ENCODE measurements at places on chromosomes 2 and 18. TPM values are rescaled to one million over a fixed set of nuclear protein-coding genes. Genes with fewer than 3 reads are reported as not detected.

- DNase-seq, result no peak
Observed at GRCh38 chr18:48860269-48861180, 90.2 kb downstream of the SMAD7 start.

- no peak for DNase-seq
Observed at GRCh38 chr2:120315367-120316033, 30.4 kb upstream of the INHBB start.

GRCh38 chr2:112035786-112036185, 19.3 kb upstream of the TMEM87B start:
- no peak for DNase-seq

DNA sequence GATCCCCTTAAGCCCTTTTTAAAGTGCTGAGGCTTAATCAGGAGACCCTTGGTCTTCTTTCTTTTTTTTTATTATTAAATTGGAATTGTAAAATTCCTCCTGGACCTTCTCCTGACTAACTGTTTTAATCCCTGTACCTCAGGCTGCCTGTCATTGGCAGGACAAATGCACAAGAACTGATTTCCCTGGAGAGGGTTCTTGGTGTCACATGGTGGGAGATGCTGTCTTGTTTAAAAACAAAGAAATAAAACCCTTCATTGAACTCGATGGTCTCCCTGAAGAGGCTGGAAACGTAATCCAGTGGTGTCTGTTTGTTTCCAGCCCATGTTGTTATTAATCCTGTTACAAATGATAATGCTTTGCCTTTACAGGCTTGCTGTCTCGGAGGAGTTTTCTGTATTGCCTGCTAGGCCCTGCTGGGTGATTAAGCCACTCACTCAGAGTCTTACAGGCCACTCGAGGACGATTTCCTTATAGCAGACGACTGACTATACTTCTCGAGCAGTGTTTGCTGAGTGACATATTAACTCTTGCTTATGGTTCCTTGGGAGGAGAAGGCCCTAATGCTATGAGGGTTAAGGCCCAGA, 100.5 kb upstream of the MGAT5 start:
- DNase-seq, result no peak

GRCh38 chr2:66426244-66427111, 8.4 kb upstream of the MEIS1 start:
- DNase-seq, result no peak

Gene ACSL3
- 56.1 TPM for polyA plus RNA-seq
